Right renal pelvis (tissue), 4 donors: ENCODE measurements at places on chromosomes 16 and 17. TPM values are rescaled to one million over a fixed set of nuclear protein-coding genes. Genes with fewer than 3 reads are reported as not detected.

DNA sequence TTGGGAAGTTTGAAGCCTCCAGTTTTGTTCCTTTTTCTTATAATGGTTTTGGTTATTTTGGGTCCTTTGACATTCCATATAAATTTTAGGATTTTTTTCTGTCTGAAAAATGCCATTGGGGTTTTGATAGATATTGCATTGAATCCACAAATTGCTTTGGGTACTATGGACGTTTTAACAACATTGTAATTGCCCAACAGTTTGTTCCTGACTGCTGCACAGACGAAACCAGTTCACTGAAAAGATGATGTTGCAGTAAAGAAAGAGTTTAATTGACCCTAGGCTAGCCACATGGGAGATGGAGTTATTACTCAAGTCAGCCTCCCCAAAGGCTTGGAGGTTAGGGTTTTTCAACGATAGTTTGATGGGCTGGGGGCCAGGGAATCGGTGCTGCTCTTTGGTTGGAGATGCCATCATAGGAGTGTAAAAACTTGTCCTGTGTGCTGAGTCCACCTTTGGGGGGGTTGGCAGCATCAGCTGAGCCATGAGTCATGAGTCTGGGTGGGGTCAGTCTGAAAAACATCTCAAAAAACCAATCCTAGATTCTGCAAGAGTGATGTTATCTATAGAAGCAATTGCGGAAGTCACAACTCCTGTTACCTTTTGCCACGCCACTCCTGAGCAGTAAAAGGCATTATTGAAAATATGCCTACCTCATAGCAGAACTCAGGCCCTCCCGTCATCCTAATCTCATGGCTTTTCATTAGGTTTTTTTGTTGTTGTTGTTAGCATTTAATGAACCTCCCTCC lies 2.7 kb upstream of the PRSS41 start:
- no peak for DNase-seq

DNA sequence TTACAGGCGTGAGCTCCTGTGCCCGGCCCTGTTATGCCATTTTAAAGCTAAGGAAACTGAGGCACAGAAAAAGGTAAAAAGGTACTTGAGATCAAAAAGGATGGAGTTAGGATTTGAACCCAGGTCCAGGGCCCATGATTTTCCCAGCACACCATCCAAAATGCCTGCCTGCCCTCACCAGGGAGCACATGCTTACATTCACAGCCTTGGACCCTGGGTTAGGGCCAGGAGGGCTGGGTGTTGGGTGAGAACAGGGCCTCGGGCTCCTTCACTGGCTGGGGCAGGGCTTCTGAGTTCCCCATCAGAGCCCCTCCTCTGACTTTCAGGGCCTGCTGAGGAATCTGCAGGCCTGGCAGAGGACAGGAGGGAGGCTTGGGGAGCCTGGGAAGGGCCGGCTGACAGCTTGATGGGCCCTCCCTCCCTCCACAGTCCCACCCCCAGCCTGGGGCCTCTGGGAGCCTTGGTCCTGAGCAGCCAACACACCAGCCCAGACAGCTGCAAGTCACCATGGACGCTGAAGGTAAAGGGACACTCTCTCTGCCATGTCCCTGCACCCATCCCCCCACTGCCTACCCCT lies at the start of gene QPRT:
Gene QPRT, plus strand, starts transcription at position 490 of the 577 bp plus-strand sequence. Its CDS starts 18 bp downstream, at position 508.
- peak; percentile 75 for DNase-seq

The LYRM1 gene
- 52.6 TPM for polyA plus RNA-seq

DNA sequence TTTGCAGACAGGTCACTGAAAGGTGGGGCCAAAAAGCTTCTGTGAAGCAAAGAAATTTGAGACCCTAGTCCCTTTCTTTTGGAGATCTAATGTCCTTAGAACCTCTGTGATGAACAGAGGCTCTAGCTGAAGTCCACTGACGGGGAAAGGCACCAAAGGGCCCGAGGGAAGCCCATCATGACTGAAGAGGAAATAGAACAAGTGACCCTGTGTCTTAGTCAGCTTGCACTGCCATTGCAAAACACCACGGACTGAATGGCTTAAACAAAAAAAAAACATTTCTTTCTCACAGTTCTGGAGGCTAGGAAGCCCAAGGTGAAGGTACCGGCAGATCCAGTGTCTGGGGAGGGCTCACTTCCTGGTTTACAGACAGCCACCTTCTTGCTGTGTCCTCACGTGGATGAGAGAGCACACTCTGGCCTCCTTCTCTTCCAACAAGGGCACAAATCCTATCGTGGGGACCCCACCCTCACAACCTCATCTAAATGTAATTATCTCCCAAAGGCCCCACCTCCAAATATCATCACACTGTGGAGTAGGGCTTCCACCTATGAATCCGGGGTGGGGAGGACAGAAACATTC lies 24.3 kb upstream of the ASGR2 start:
- no peak for DNase-seq

The MYH8 gene
- 0.97 TPM for polyA plus RNA-seq

DNA sequence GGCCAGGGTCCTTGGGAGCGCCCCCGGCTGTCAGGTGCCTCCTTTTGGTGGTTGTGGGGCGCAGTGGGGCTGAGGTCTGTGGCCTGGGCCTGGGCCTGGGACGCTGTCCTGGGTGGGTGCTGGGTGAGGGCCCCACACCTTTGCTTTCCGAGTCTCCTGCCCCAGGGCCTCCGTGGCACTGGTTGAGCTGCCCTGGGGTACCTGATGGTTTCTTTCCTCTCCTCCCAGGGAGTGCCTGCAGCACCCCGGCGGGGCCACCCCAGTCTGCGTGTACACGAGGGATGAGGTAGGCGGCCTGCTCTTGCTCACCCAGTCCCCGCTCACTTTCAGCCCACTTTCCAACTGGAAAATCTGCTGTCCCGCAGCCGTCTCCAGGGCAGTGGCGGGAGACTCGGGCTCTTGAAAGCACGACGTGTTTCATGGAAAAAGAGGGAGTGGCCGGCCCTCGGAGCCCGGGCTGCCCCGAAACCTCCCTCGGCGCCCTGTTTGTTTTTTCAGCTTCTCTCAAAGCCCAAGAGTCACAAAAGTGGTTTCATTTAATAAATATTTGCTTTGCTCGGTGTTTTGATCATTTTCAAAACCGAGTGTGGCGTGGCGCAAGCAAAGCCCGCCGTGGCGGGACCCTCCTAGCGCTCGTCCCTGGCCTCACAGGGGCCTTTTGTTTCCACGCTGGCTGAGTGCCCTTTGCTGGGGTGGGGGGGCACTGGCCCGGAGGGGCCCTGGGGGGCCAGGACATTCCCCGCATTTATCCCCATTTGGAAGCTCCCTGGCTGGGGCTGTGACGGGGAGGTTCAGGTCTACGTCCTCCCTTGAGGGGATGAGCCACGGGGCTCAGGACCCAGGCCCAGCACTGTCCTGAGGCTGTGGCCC lies 17.4 kb downstream of the ASPSCR1 start:
- DNase-seq: no peak

The DNASE1L2 gene
- 1.8 TPM for polyA plus RNA-seq

DNA sequence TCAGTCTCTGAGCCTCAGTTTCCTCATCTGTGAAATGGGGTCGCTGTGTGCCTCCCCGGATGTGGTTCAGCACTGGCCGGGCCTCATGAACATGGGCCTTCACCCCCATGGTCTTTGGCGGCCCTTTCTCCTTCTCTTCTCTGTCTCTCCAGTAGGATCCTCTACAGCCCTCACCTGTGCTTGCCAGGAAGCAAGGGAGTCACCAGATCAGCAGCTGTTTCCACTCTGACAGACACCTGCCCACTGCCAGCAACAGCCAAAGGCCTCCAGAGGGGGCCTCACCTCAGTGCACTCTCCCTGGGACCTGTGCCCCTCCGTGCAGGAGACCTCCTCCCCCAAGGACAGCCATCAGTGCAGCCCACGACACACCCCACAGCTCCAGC lies 89.4 kb downstream of the C16orf78 start:
- DNase-seq: no peak

GRCh38 chr17:34156741-34157589 lies 98.1 kb upstream of the CCL2 start:
- DNase-seq: no peak

- DNase-seq: no peak
Observed at GRCh38 chr16:12337871-12338655, 361.5 kb downstream of the SNX29 start.

DNA sequence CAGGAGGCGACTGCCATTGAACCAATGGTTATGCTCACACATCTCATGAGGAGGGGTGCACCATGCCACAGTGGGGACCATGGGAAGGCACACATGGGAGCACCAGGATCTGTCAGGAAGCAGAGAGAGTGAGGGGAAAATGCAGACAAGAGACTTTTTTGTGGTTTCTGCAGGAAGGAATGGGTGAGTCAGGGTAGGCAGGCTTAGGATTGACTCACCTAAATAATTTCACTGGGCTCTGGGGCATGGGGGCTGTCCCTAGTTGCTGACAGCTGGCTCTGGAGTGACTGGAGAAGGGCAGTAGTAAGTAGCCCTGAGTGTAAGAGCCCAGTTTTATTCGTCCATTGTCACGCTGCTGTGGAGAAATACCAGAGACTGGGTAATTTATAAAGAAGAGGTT lies 202.4 kb downstream of the AXIN2 start:
- DNase-seq: no peak

DNA sequence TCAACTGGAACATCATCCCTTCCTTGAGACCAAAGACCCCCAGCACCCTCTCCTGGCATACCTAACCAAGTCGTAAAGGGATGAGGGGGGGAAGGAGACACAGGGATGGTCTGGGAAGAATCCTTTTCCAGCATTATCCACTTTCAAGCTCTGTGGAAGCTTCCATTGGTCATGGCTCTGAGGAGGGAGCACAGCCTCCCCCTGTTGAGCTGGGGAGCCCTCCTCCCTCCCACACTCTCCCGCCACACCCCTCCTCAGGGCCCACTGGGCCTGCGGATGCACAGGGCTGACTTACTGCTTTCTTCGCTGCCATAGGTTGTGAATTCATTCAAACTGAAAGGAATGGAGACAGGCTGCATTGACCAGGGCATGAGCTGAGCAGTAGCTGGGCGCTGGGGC lies 12.4 kb downstream of the CSF3 start:
- no peak for DNase-seq

DNA sequence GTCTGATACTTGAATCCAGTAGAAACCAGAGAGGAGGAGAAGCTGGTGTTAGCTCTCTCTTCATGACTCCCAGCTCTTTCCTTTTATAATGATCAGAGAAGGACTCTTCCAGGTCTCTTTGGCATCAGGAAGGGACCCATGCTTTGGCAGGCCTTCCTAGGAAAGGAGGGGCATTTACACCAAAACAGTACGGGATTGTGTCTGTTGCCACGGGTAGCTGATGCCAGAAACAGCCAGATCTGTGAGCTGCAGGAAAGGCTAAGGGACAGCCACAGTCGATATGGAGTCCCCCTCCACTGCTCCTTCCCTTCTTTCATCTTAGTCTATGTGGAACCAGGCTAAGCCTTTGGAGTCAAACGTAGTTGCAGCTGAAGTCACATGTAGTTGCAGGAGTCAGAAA lies 9.3 kb downstream of the CEP295NL start:
- no peak for DNase-seq

DNA sequence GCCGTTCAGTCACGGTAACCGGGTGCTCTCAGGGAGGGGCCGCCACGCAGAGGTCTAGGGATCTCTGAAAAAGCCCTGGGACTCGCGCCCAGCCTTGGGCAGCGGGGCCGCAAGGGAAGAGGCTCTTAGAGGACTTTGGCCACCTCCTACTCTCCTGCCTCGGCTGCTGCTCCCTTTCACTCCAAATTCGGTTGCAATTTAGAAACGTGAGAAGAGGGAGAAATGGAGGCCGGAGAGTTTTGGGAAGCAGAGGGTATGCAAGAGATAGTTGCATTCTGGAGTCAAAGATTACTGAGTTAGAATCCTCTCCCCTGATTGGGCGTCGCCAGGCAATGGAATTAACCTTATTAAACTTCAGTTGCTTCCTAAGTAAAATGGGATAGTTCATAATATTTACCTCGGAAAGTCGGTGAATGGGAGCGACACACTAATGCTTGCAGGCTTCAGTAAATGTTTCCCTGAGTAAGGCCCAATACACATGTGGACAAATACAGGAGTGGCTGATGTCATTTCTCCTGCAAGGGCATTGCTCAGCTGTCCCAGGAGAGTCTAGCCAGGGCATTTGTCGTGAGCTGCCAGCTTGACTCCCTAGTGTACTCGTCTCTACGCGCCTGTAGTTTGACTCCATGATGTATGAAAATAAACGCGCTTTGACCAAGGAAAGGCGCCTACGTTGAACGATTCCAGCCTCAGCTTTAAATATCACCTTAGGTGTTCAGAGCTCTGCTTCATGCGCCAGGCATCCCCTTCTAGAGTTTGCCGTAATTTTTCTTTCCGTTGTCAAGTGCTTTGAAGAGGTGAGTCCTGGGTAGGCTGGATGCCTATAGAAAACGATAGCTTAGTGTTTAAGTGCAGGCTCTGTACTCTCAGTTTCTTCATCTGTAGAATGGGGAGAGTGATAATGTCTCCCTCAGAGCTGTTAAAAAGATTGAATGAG lies 667 bp downstream of the OGFOD1 start:
- DNase-seq: no peak

- DNase-seq: no peak
Observed at GRCh38 chr17:13931800-13932460, 137.4 kb upstream of the COX10 start.

DNA sequence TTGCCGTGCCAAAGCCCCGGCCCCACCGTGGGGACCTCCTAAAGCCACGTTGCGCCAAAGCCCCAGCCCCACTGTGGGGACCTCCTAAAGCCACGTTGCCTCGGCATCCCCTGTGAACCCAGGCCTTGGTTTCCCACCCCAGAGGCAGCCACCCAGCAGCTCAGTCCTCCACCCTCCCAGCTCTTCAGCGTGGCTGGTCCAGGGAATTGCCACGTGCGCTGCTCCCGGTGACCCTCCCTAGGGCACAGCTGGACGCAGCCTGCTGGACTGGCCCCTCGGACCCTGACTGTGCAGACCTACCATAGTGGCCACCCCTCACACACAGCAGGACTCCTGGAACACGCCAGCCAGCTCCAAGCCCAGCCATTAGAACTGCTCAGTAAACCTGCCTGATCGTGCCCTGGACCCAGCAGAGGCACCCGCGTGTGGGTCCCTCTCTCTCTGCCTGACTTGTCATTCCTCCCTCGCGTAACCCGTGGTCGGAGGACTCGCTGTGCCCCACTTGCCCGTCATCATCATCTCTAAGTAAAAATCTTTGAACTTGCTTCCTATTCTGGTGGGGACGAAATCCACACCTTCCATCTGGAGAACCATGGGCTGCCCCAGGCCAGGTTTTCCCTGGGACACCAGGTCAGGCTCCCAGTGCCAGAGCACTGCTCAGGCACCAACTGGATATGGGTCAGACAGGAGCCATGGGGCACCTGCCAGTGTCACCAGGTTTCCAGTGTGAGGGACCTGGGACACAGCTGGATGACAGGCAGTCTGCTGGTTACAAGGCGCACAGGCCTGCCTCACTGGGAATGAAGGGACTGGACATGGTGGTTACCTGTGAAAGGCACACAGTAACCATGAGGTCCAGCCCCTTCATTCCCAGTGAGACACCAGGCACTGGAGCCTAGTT lies 5.6 kb downstream of the CIAO3 start:
- DNase-seq: no peak

The FZD2 gene
- polyA plus RNA-seq: 31.6 TPM
